ENCODE measurements at places on chromosomes 12 and 14.

DNA sequence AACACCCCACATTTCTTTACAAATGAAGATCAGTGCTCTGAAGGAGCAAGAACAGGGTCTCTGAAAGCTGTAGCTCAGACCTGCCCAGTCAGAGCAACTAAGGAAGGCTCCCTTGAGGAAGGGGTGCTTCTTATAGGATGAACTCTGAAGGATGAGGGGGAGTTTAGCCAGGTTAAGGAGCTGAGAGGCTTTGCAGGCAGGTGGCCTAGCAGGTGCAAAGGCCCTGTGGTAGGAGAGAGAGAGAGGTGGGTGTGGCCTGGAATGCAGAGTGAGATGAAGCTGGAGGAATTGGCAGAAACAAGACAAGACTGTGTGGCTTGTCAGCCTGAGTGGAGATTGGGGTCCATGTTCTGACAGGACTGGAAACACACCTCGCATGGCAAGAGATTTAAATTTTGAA lies 20.5 kb upstream of the FAM222A start:
- no peak for DNase-seq

GRCh38 chr14:67514650-67515385 lies 18.3 kb upstream of the PLEKHH1 start:
- peak; percentile 42 for DNase-seq

GRCh38 chr14:30180219-30180618 lies 252.6 kb upstream of the PRKD1 start:
- DNase-seq = no peak

- no peak for DNase-seq
Measured at GRCh38 chr14:25953532-25954139, 644.2 kb downstream of the NOVA1 start.

- DNase-seq = no peak
Measured at GRCh38 chr12:29961231-29961630, 177.5 kb upstream of the TMTC1 start.

DNA sequence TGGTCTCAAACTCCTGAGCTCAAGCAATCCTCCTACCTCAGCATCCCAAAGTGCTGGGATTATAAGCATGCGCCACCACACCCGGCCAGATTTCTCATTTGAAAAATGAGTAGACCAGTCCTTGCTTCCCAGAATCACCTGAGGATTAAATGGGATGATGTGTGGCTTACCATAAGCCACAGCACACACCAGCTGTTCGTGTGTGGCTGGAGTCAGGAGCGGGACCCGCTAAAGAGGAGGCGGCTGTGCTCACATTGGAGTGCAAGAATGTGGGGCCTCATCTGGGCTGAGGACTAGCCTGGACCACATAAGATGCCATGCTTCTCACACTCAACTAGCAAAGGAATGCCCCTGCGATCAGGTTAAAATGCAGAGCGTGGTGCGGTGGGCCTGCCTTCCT lies 6.7 kb upstream of the ALDH2 start:
- DNase-seq = no peak

GRCh38 chr12:100114574-100114973 lies 28.1 kb downstream of the BLTP3B start:
- no peak for DNase-seq

GRCh38 chr12:57203201-57203600 lies 13.4 kb upstream of the NXPH4 start:
- DNase-seq = no peak

GRCh38 chr14:41642789-41643188 lies 36.1 kb downstream of the LRFN5 start:
- DNase-seq = no peak

DNA sequence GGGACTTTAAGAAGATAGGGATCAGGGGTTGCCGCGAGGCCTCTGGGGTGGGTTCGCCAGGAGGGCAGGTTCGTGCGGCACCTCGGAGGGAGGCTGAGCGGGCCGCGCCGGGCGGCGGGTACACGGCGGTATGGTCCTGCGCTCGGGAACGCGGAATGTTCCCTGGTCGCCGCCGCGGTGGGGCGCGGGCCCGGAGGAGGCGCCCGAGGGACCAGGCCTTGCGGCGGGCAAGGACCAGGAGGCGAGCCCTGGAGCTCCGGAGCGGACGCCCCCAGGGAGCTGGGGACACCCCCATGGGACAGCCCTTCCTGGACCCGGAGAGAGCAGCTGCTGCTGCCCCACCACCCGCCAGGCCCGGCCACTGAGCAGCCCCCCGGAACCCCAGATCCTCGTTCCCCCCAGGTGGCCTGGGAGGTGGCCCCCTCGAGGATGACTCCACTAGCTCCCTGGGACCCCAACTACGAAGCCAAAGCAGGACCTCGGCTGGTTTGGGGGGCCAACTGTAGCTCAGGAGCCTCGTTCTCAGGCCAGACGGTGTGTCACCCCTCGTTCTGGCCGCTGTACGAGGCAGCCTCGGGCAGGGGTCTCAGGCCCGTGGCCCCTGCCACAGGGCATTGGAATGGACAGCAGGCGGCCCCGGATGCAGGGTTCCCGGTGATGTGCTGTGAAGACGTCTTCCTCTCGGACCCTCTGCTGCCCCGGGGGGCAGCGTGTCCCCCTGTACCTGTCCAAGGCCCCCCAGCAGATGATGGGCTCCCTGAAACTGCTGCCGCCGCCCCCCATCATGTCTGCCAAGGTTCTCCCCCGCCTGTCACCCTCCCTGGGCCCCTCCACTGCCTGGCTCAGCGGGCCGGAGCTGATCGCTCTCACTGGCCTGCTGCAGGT lies 45.6 kb upstream of the SLC8A3 start:
- no peak for DNase-seq

- DNase-seq = no peak
Measured at GRCh38 chr12:52900896-52901714, 3.8 kb downstream of the KRT8 start.

DNA sequence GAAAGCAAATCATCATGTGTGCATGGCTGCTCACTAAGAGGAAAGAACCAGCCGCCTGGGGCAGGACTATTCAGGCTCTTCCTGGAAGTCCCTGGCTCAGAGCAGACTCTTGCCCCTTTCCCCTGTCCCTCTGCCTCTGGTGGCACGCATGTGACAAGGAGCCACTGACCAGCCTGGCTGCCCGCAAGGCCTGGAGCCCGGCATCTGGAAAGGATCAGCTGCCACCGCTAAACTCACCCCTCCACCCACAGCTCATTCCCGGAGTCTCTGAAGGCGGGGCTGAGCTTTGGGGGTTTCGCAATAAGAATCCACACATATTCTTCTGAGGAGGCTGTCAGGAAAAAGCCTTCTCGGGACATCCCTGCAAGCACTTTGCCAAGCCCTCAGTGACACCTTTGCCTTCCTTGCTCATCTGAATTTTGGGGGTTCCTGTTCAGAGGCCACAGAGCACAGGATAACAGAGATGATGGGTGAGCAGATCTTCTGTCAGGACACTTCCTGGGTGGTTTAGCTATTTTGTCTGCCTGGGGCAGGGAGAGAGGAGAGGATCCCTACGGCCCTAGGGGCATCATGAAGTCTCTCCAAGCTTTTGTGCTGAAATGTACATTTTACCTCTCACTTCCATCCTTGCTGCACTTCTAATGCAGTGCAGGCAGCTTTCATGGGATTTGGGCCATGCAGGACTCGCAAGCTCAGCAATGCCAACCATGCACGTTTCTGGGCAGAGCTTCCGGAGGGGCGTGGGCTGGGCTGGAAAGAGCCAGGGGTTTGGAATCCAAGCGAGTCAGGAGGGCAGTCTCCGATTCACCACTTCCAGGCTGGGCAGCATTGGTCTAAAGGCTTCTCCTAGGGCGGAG lies 124.8 kb upstream of the MAP1LC3B2 start:
- DNase-seq = no peak

DNA sequence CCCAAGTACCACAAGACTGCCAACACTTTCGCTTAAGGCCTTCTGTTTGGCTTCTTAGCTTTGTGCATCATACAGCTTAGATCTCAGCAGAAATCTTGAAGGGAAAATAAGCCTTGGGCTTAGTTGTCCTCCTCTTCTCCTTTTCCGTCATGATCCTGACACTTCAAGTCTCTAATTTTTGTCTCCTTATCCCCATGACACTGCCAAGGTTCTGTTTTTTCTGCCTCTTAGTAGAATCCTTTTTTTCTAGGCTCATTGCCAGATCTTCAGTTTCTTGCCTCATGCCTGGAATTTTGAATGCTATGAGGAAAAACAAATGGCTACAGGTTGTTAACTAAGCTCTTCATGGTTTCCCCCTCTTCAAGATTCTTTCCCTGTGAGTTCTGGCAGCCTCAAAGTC lies 450.4 kb downstream of the LRFN5 start:
- DNase-seq = no peak

DNA sequence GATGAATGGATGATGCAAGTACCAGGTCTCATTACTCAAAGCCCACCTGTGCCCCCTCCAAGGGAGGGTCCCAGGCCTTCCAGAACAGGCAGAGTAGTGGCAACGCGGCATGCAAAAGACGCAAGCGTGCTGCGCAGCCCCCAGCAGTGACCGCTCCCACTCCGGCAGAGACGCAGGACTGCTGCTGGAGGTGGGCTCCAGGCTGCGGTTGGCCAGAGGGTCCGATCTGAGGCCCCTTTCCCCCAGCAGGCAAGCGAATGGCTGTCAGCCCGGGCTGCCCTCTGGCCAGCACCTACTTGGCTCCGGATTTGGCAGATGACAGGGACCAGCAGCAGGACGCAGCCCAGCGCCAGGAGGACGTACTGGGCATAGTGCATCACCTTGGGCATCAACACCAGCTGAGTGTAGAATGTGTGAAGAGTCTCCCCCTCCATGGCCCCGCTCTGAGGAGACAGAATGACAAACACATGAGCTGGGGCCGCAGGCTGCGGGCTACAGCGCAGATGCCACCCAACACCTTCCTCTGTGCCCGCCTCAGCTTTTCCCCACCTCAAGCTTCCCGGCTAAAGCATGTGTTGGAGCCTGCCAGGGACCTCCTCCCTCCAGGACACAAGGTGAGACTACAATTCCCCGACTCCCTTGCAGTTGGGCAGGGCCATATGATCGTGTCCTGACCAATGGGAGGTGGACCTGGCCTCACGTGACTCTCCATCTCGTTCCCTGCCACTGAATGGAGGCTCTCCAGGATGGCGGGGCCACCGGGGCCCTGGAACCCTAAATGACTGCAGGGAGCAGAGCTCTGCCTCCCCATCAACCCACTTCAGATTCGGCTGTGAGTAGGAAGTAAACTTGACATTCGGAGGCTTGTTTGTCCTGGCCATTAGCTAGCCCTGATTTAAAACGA lies 77.4 kb downstream of the SCARB1 start:
- peak; percentile 77 for DNase-seq

GRCh38 chr12:69688471-69689427 lies 10.4 kb downstream of the BEST3 start:
- peak; percentile 61 for DNase-seq

DNA sequence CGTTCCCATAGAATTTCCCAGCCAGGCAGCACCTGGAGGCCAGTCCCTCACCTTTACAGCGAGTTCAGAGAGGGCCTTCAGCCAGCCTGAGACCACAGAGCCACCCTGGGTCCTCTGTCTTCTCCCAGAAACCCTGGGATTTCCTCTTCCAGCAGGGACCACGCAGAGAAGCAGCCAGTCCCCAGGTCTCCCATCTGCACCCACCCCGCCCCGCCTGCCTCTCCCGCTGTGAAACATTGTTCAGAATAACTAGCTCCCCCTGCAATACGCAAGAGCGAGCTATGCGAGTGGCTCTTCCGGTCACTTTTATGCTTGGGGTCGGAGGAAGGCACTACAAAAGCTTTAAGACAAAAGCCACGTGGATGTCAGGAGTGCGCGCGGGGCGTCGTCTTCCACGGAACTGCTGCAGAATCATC lies 77.8 kb downstream of the SERPINA3 start:
- DNase-seq = no peak

DNA sequence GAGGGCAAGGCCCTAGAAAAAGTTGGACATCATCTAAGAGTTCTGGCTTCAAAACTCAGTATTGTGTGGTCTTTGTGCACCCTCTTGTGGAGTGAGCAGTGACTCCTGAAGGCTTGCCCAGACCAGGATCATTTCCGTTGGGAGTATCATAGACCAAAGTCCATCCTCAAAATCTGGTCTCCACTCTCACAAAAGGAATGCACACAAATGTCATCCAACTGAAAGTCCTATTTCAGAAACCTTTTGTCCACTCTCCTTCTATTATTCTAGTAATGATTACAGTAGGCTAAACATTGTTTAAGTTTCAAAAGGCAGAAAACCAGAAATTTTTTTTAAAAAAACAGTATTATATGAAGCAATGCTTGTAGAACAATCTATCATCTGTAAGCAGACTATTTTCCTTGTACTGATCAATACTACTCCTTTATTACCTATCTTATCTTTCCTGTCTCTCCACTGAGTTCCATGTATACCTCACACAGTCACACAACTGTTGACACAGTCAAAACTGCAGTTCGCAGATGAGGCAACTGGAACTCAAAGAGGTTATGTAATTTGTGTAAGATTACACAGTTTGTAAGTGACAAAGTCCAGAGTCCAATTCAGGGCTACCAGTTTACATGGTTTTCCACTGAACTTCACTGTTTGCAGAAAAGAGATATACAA lies 41.4 kb downstream of the COX16 start:
- peak; percentile 61 for DNase-seq

DNA sequence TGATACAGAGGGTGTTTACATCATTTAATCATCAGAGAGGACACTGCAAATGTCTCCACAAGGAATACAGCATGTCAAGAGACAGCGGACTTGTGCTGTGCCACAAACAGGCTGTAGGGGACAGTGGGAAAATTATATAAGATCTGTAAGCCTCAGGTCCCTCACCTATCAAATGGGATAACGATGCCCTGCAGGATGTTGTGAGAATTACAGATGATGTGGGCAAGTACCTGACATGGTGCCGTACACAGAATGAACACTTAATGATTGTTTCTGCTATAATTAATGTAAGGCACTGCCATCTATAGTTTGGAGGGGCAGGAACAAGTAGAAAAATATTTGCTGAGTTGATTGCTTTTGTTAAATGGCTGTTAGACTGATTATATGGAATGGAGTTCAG lies 81.9 kb upstream of the GTF2A1 start:
- peak; percentile 34 for DNase-seq

- DNase-seq = no peak
Measured at GRCh38 chr12:30942936-30943335, 16.4 kb downstream of the TSPAN11 start.

DNA sequence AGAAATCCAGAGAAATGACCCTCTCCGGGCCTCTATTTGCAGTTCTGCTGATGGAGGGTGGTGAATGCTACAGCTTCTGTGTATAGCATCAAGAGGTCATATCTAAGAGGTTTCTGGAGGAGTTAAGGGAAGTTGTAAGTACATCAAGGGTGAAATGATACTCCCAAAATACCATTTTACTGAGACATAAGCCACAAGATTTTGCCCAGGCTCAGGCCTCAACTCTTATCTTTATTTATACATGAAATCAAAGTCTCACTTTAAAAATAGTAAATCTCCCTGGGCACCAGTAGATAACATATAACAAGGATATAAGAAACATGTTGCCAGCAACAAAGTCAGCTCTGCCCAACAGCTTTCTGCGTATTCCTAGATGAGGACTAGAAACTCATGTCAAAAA lies 40.4 kb downstream of the NIN start:
- DNase-seq = no peak

GRCh38 chr12:126069549-126070165 lies 1004.4 kb downstream of the AACS start:
- DNase-seq = peak; percentile 47

GRCh38 chr14:104598039-104598909 lies 6.3 kb downstream of the TMEM179 start:
- DNase-seq = no peak

All from HEK293T (cell line).